ENCODE measurements at places on chromosomes 12 and 14. TPM values are rescaled to one million over a fixed set of nuclear protein-coding genes. Genes with fewer than 3 reads are reported as not detected.

DLK1 gene
- total RNA-seq, result not detected

B4GALNT1 gene
- 0.18 TPM for total RNA-seq

CLEC7A gene
- total RNA-seq, result not detected

LHX5 gene
- not detected for total RNA-seq

NUAK1 gene
- 8.8 TPM for total RNA-seq

RBM23 gene
- total RNA-seq, result 375 TPM

PPP1R1A gene
- not detected for total RNA-seq

DPY19L2 gene
- 0.90 TPM for total RNA-seq

FOXN4 gene
- not detected for total RNA-seq

RASAL1 gene
- not detected for total RNA-seq

POC1B gene
- total RNA-seq, result 13.3 TPM

KLRB1 gene
- total RNA-seq, result not detected

TMTC1 gene
- 31.9 TPM for total RNA-seq

SYNDIG1L gene
- total RNA-seq, result not detected

KCNC2 gene
- not detected for total RNA-seq

SCN8A gene
- 14.7 TPM for total RNA-seq

MANSC1 gene
- total RNA-seq, result 1.1 TPM

PPP1R36 gene
- total RNA-seq, result 0.28 TPM

HOXC4 gene
- total RNA-seq, result not detected

TDRD9 gene
- total RNA-seq, result 0.18 TPM

NT5DC3 gene
- 23.1 TPM for total RNA-seq

TCL1B gene
- total RNA-seq, result not detected

NEUROD4 gene
- not detected for total RNA-seq

SUDS3 gene
- total RNA-seq, result 13.8 TPM

GNG2 gene
- total RNA-seq, result 18.6 TPM

ETFBKMT gene
- 2.5 TPM for total RNA-seq

IFNG-AS1 gene
- total RNA-seq, result not detected

PDE3A gene
- total RNA-seq, result 0.18 TPM

RD3L gene
- total RNA-seq, result not detected

CFAP54 gene
- total RNA-seq, result 0.18 TPM

HSPB8 gene
- total RNA-seq, result 12.9 TPM

OR6C2 gene
- total RNA-seq, result not detected

TAS2R30 gene
- 7.2 TPM for total RNA-seq

LRCOL1 gene
- 0.28 TPM for total RNA-seq

Measured in IMR-90 (cell line).